Fibroblast of skin of right quadriceps (primary cell): ENCODE measurements at places on chromosomes 1 and 21.

GRCh38 chr1:183735069-183735860 is 69.7 kb upstream of the RGL1 start:
- no peak for DNase-seq

- DNase-seq, result no peak
Observed at GRCh38 chr1:9311029-9311428, 18.3 kb downstream of the SPSB1 start.

- DNase-seq, result peak; percentile 3
Observed at GRCh38 chr1:167136191-167136614, 42.3 kb downstream of the STYXL2 start.

DNA sequence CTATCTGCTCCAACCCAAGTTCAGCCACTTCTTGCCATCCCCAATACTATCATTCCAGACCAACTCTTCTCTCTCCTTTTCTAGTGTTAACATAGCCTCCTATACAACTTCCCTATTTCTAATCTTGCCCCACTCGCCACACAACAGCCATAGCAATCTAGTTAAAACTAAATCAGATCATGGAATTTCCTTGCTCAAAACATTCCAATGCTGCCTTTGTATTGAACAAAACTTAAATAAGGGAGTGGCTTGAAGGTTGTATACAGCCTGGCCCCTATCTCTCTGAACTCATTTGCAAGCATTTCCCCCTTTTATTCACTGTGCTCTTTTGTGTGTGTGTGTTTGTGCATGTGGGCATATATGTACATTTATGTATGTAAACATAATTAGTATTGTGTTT is 118.1 kb upstream of the SGIP1 start:
- DNase-seq, result no peak

GRCh38 chr1:81225789-81226602 is 574.7 kb upstream of the ADGRL2 start:
- DNase-seq, result no peak

GRCh38 chr1:114341299-114341698 is 169.7 kb downstream of the TRIM33 start:
- no peak for DNase-seq
